ENCODE measurements at places on chromosomes 16 and 17.
A peak's percentile ranks its signal among the peaks of the same experiment; 100 is the strongest.

- peaks cover 7% of the 10 kb centered on the region for H3K27me3 ChIP-seq
- no peaks in the 10 kb centered on the region for H3K4me1 ChIP-seq
- DNase-seq: no peak
- H3K27ac ChIP-seq: no peak overlapping the region
Observed at GRCh38 chr16:23223368-23223767, 40.8 kb downstream of the SCNN1G start.

GRCh38 chr16:8892101-8892575 lies 10.0 kb downstream of the LITAFD start:
- no peaks in the 10 kb centered on the region for H3K4me1 ChIP-seq
- H3K36me3 ChIP-seq: peaks cover 61% of the 10 kb centered on the region
- H3K27me3 ChIP-seq: no peaks in the 10 kb centered on the region
- H3K27ac ChIP-seq: peak overlapping the region; percentile 49

GRCh38 chr16:73233329-73233765 lies 185.4 kb upstream of the ZFHX3 start:
- H3K27me3 ChIP-seq: no peaks in the 10 kb centered on the region
- no peak for DNase-seq
- H3K4me3 ChIP-seq: no peak overlapping the region
- H3K36me3 ChIP-seq: no peaks in the 10 kb centered on the region
- no peak overlapping the region for H3K27ac ChIP-seq

DNA sequence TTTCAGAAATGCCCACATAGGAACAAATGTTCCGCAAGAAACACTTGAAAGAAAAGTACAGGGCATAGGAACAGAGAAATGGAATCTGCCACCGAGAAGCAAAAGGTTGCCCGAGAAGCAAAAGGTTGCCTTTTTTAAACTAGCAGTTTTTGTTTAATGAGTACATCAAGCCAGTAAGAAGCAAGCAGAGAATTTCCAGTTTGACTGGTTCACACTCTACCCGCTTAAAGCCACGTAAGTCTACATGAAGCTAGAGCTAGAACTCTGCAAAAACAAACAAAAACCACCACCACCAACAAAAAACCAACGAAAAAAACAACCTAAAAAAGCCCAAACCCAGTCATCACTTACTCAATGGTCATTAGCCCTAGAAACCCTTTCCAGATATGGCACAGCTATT lies 144.3 kb downstream of the MAP2K6 start:
- no peak overlapping the region for H3K27ac ChIP-seq
- H3K36me3 ChIP-seq: peaks cover 1% of the 10 kb centered on the region
- no peak for DNase-seq
- H3K4me1 ChIP-seq: no peaks in the 10 kb centered on the region
- no peak overlapping the region for H3K4me3 ChIP-seq

Data from activated CD8-positive, alpha-beta T cell treated with anti-CD3 and anti-CD28 coated beads, Interleukin-2, amount 10 ng/mL, durations not matched to agents 7 days and 5 days (primary cell).